Activated CD8-positive, alpha-beta memory T cell treated with anti-CD3 and anti-CD28 coated beads, Interleukin-2, amount 50 U/mL, for 4 hours (primary cell): ENCODE measurements at places on chromosomes 13 and 19.

- DNase-seq, result no peak
Measured at GRCh38 chr13:79352107-79352506, 53.9 kb downstream of the RBM26 start.

- no peak for DNase-seq
Measured at GRCh38 chr13:28579322-28579721, 79.6 kb upstream of the POMP start.

DNA sequence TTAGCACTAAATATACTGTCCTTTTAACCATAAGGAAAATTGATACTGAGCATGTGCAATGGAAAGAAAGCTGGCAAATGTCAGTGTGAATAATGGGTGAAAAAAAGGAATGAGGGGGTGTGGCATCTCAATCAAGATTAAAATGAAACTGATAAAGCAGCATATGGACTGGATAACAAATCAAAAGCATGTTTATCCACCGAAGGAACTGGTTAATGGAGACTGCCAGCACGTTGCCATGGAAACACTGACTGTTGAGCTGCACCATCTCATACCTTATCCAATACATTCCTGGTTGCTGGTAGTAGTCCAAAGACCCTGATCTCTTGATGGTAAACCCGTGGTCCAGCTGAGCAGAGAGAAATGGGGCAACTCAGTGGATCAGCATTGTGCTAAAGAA, 311.4 kb upstream of the MAB21L1 start:
- DNase-seq, result no peak

DNA sequence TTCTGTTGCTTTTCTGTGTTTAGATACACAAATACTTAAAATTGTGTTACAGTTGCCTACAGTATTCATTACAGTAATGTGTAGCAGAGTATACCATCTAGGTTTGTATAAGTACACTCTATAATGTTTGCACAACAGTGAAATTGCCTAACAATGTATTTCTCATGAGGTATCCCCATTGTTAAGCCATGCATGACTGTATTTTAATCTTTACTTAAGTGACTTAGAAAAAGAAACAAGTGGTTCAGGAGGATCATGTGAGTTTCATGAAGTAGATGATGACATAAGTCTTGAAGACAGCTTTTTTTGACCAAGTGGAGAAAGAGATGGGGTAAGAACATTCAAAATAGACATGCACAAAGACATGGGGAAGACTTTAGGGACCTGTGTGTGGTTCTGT, 8.4 kb upstream of the KCTD4 start:
- DNase-seq, result no peak

- DNase-seq, result no peak
Measured at GRCh38 chr13:30154931-30155330, 152.4 kb downstream of the KATNAL1 start.

DNA sequence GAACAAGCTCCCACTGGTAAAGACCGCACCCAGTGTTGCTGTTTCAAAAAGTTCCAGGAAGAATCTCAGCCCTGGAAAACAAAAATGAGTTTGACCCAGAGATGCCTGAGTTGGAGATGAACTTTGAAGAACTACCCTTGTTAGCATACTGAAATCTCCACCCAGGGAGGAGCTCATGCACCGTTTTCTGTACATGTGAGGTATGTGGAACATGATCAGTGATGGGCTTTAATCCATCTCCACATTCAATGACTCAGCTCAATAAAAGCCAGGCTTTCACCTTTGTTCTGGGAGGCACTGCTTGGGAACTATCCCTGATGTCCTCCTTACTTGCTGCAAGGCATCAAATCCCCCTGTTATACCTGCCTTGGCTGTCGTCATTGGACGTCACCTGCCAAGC, 279.9 kb downstream of the UQCRFS1 start:
- DNase-seq, result no peak

GRCh38 chr13:96652506-96652905, 341.8 kb downstream of the OXGR1 start:
- no peak for DNase-seq

- no peak for DNase-seq
Measured at GRCh38 chr13:105465251-105465650, 1070.2 kb downstream of the EFNB2 start.
